ENCODE measurements at places on chromosomes 1 and 21.

- H3K36me3 ChIP-seq, result no peaks in the 10 kb centered on the region
- H3K4me3 ChIP-seq, result no peak overlapping the region
- no peak for DNase-seq
- H3K27me3 ChIP-seq, result no peaks in the 10 kb centered on the region
These were observed 62.5 kb upstream of the ESRRG start for GRCh38 chr1:216785737-216786136.

DNA sequence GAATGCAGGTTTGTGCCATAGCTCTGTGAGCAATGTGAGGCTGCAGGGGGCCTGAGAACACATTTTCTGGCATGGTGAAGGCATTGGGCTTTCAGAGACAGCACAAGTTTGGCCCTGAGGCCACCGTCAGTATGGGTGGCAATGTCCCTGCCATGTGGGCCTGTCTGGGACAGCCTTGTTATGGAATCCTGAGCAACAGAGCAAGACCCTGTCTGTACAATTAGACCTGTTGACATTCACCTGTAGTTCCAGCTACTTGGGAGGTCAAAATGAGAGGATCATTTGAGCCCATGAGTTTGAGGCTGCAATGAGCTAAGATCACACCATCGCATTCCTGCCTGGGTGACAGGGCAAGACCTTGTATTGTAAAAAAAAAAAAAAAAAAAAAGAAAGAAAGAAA is 35.6 kb downstream of the PRDM15 start:
- no peaks in the 10 kb centered on the region for H3K27me3 ChIP-seq
- H3K4me1 ChIP-seq, result no peaks in the 10 kb centered on the region
- no peak overlapping the region for H3K27ac ChIP-seq
- DNase-seq, result no peak
- H3K36me3 ChIP-seq, result peaks cover 29% of the 10 kb centered on the region

DNA sequence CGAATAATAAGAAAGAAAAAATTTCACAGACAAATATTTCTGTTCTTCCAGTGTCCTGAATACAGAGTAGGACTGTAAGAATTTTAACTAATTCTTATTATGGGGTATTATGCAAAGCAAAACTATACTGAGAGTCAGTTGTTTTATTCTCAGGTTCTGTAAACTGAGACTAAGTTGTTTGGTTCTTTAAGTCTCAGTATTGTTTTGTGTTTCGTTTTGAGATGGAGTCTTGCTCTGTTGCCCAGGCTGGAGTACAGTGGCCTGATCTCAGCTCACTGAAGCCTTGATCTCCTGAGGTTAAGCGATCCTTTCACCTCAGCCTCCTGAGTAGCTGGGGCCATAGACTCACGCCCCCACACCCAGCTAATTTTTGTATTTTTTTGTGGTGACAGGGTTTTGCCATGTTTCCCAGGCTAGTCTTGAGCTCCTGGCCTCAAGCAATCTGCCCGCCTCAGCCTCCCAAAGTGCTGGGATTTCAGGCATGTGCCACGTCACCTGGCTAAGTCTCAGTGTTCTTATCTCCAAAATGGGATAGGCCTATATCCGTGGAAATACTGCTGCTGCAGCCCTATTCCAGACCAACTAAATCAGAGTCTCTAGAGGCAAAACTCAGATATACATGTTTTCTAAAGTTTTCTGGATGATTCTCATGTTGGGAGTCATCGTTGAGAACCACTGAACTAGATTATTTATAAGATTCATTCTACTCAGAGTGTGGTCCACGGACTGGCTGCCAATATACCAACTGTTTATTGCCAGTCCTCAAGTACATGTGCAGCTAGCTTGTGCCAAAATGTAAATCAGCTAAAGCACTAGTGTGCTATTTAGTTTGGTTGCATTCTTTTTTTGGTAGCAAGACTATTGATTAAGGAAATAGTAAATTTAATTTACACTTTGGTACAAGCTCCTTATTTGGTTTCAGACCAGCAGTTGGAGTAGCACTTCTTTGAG is 116.6 kb downstream of the HS2ST1 start:
- H3K27ac ChIP-seq, result no peak overlapping the region
- H3K4me3 ChIP-seq, result no peak overlapping the region
- no peak for DNase-seq
- peaks cover 5% of the 10 kb centered on the region for H3K36me3 ChIP-seq
- H3K4me1 ChIP-seq, result peaks cover 7% of the 10 kb centered on the region
- H3K27me3 ChIP-seq, result no peaks in the 10 kb centered on the region

- H3K4me3 ChIP-seq, result no peak overlapping the region
- no peak for DNase-seq
- H3K36me3 ChIP-seq, result no peaks in the 10 kb centered on the region
- no peaks in the 10 kb centered on the region for H3K27me3 ChIP-seq
- no peaks in the 10 kb centered on the region for H3K4me1 ChIP-seq
- no peak overlapping the region for H3K27ac ChIP-seq
These were observed 247.5 kb downstream of the NEGR1 start for GRCh38 chr1:72034827-72035226.

- no peak overlapping the region for H3K4me3 ChIP-seq
- no peak for DNase-seq
- no peaks in the 10 kb centered on the region for H3K36me3 ChIP-seq
- no peaks in the 10 kb centered on the region for H3K27me3 ChIP-seq
These were observed 46.4 kb upstream of the TRABD2B start for GRCh38 chr1:48043622-48044021.

DNA sequence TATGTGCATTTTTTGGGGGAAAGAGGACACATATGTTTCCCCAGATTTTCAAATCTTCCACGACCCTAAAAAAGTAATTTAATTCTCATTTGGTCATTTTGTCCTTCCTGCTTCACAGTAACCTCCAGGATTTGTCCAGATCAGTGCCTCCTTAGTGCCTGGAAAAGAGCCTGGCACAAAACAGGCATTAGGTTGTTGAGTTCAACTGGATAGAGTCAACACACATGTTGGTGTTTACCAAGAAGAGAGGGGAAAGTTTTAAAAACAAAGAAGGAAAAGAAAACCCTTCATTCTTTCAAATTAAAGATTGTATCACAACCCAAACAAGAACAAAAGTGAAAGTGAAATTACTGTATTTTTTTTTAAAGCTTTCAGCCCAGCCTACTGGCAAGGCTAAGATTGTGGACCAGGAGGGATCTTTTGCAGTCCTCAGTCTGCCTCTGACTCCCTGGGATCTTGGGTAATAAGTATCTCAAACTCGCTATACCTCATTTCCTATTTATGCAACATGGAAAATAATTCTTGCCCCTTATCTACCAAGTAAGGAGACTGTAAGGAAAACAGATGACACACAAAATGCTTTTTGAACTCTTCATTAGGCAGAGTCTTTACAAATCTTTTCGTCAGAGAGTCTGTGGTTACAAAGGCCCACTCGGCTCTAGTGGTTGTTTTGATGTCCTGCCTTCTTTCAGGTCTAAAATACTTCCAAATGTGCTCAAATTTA is 57.8 kb downstream of the ZNF281 start:
- peak; percentile 20 for DNase-seq
- H3K4me1 ChIP-seq, result peaks cover 29% of the 10 kb centered on the region
- H3K4me3 ChIP-seq, result peak overlapping the region; percentile 62
- peak overlapping the region; percentile 77 for H3K27ac ChIP-seq

DNA sequence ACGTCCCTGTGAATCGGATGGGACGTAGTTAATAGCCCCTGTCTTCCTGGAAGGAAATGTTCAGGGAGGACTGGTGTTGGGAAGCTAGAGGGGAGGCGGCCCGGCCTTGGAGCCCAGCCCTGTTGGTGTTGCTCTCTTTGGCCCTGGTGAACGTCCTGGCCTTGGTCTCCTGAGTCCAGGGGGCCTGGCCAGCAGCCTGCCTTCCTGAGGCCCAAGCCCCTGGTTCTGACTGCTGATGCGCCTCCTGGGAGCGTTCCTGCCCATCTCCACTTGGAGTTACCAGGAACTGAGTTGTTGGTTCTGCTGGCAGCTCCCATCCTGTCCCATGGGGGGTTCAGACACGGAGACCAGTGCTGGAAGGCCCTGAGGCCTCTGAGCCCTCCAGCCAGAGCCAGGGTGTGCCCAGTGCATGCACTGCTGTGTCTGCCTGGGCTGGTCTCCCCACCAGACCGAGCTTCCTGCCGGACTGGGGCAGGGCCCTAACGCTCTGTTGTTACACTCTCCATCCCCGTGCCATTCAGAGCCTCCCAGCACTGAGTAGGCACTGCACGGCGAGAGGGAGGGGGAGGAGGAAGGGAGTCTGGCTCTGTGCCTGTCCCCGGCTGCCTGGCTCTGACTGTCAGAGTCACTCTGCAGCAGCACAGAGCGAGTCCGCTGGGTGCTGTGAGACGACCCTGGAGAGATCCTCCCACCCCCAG is 382.5 kb upstream of the VAMP3 start:
- no peaks in the 10 kb centered on the region for H3K27me3 ChIP-seq
- H3K4me3 ChIP-seq, result no peak overlapping the region
- H3K36me3 ChIP-seq, result no peaks in the 10 kb centered on the region
- DNase-seq, result no peak
- no peak overlapping the region for H3K27ac ChIP-seq
- H3K4me1 ChIP-seq, result no peaks in the 10 kb centered on the region

DNA sequence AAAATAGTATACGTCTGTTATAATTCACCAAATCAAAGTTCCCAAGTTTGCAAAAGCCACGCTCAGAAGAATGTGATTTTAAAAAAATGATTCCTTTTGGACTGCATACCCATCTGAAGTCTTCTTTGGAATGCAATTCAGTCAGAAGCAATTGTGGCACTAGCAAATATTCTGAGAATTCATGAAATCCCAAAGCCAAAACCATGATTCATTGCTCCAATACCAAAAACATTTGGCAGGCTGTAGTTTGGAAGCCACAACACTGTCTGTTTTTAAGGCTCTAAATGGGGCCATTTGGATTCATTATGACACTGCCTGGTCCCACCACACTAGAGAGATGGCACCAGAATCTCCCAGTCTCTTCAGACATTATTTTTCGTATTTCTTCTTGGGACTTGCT is 21.8 kb upstream of the LRRC53 start:
- no peaks in the 10 kb centered on the region for H3K36me3 ChIP-seq
- H3K4me3 ChIP-seq, result no peak overlapping the region
- no peak overlapping the region for H3K27ac ChIP-seq
- no peak for DNase-seq

- peaks cover 20% of the 10 kb centered on the region for H3K4me1 ChIP-seq
- H3K27ac ChIP-seq, result peak overlapping the region; percentile 96
- no peak for DNase-seq
- H3K36me3 ChIP-seq, result peaks cover 18% of the 10 kb centered on the region
- no peaks in the 10 kb centered on the region for H3K27me3 ChIP-seq
These were observed 1.1 kb upstream of the PHTF1 start for GRCh38 chr1:113760102-113761080.

- H3K27ac ChIP-seq, result no peak overlapping the region
- no peak overlapping the region for H3K4me3 ChIP-seq
- no peaks in the 10 kb centered on the region for H3K36me3 ChIP-seq
- DNase-seq, result no peak
- no peaks in the 10 kb centered on the region for H3K4me1 ChIP-seq
These were observed 648.3 kb upstream of the BRINP3 start for GRCh38 chr1:191125950-191126349.

- DNase-seq, result no peak
- H3K4me3 ChIP-seq, result no peak overlapping the region
- H3K27ac ChIP-seq, result no peak overlapping the region
- H3K4me1 ChIP-seq, result peaks cover 16% of the 10 kb centered on the region
- H3K36me3 ChIP-seq, result no peaks in the 10 kb centered on the region
- H3K27me3 ChIP-seq, result peaks cover 82% of the 10 kb centered on the region
These were observed 2.9 kb downstream of the LAMC1 start for GRCh38 chr1:183025782-183026774.

DNA sequence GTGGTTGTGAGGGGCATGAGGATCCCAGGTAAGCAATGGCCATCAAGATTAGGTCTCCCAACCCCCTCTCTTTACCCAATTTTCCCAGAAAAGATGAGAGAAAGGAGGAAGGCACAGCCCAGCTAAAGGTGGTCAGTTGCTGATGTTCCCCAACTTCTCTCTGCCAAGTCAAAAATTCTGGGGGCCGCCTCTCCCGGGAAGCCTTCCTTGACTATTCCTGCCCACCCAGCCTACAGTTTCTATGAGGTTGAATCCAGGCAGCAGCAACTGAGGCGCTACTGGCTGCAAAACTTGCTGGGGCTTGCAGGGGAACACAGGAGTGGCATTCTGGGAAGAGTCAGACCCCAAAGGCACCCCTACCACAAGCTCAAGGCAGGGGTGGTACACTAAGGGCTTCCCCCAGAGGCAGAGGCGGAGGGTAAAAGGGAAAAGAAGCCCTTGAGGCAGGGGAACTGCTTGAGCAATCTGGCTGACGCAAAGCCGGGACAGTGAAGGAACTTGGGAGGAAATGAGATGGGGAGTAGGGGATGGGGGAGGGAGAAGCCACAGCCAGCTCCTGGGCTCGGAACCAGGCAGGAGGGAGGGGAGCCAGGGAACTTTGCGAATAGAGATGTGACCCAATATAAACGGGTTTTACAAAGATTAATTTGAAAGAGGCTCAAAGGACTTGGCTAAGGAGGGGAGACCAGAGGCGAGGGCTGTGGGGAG is 31.2 kb downstream of the SDC3 start:
- no peak overlapping the region for H3K4me3 ChIP-seq
- no peak for DNase-seq
- peaks cover 3% of the 10 kb centered on the region for H3K4me1 ChIP-seq

DNA sequence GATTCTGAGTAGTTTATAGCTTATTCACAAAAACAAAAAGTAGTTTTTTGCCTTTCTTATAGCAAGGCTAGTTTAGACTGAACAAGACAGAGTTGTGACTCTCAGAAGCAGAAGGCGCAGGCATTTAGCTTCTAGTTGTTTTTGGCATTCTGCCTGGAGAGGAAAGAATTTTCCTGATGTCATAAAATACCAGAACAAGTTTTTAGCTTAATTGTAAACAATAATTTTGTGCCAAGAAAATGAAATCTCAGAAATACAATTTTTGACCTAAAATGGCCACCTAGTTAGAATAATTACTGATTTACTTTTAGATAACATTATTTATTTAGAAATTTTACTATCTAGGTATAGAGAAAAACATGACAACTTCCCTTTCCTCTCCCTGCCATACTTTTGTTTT is 1.0 kb downstream of the DNAJB4 start:
- H3K27me3 ChIP-seq, result peaks cover 4% of the 10 kb centered on the region
- peak overlapping the region; percentile 88 for H3K4me3 ChIP-seq
- H3K4me1 ChIP-seq, result peaks cover 41% of the 10 kb centered on the region
- no peak for DNase-seq
- H3K27ac ChIP-seq, result no peak overlapping the region

DNA sequence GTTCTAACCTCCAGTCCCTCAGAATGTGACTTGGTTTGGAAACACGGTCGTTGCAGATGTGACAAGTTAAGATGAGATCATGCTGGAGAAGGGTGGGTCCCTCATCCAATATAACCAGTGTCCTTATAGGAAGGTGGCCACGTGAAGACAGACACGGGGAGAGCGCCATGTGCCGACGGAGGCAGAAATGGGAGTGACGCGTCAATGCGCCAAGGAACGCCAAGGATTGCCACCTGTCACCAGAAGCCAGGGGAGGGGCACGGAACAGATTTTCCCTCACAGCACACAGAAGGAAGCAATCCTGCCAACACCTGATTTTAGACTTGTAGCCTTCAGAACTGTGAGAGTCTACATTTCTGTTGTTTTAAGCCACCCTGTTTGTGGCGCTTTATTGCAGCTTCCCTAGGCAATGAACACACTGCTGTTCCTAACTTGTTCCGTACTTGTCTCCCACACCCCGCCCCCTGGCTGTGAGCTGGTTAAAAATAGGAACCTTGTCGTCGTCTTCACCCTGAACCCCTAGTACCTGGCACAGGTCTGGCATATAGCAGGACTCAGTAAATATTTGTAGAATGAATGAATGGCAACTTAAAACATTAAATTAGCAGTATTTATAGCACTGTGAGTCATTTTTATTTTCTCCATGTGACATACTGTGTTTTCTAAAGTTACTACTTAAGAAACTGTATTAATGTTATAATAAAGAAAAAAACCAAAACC is 14.2 kb downstream of the RIMS3 start:
- DNase-seq, result no peak
- H3K36me3 ChIP-seq, result no peaks in the 10 kb centered on the region
- H3K27ac ChIP-seq, result no peak overlapping the region
- H3K4me3 ChIP-seq, result no peak overlapping the region
- H3K4me1 ChIP-seq, result peaks cover 5% of the 10 kb centered on the region
